Left kidney (tissue), 8 donors: ENCODE measurements at places on chromosomes 5 and 9.

GRCh38 chr5:150514708-150515211 is 6.8 kb downstream of the NDST1 start:
- DNase-seq, result no peak

DNA sequence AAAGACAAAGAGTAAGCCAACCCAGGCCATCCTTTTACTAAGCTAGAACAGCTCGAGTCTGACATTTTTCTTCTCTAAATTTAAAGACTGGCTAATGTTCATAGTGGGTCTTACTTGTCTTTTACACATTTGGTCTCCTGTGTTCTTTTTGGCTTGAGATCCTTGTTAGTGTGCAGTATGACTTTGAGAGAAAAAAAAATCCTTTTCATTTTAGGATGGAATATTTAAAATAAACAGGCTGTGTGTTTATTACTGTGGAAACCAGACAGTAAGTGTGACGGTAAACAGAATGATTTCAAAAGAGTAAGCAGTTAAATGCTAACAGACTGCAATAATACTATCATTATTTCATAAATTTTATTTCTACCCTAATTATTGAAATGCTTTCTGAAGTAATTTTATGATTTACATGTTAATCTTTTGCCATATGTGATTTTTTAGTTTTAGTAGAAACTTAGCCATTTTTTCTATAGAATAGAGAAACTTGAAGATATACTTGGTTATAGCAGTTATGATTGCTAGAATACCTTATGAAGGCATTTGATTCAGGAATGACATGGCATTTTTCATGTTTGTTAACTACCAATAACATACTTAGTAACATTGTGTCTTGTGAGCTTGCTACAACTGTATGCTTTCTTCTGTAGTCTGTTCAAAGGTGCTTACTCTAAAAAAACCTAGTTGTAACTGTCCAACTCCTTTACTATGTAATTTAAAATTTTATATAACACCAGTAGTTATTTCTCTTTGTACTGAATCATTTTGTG is 92.4 kb downstream of the XRCC4 start:
- DNase-seq, result no peak

DNA sequence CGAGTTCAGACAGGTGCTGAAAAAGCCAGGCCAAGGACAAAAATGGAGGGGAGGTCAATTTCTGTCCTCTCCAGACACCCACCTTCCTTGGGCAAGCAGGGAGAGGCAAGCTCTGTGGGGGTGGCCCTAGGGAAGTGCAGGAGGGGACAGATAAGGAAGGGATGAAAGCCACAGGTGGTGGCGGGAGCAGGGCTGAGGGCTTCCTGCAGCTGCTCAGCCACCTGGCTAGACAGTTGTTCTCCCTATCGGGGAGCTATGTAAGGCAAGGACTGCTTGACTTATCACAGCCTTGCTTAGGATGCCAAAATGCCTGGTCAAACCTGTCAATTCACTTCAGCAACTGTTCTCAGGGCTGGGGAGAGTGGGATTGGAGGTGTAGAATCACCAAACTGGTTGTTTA is 266.1 kb downstream of the ZSWIM6 start:
- no peak for DNase-seq

DNA sequence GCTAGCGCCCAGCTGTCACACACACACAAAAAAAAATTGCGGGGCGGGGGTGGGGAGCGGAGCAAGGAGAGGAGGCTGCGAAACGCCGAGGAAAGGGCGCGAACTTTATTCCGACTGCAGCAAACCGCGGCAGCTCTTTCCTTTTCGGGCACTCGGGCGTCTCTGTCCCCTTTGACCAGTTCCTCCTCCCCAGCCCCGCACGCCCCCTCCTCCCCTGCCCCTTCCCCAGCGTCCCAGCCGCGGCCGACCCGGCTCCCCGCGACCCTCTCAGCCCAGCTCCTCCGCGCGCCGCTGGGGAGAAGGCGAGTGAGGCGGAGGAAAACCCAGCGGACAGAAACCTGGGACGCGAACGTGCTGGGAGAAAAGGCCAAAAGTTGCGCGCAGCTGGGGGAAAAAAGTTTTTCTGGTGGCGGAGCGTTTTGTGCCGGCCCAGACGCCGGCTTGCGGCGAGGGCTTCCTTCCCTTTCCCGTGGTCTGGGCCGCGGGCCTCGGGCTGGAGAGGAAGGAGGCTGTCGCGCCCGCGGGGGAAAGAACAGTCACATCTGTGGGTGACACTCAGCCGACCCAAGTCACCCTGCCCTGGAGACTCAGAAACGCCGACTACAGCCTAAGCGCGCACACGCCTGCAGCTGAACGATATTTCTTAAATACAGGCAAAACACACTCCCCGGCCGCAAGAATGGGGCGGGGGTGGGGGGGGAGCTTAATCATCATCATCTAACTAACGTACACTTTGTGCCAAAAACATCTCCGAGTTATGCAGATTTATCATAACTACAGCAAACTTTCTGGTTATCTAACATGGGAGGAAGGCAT is 1.1 kb upstream of the BNC2 start:
- DNase-seq, result peak; percentile 52

DNA sequence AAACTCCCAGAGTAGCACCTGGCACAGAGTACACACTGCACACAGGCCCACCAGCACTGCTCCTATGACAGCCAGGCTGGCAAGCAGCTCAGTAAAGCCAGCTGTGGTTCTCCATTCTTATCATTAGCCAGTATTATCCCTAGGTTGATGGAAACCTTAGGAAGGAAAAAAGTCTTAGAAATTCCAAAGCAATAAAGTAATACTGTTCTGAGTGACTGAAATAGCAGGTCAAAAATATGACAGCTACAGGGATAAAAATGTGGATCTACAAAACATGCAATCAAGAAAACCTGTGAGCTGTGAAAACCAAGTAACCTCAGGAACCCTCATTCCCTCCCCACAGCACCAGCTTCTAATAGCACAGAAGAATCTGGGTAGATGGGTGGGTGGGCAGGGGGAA is 403.5 kb downstream of the SPOCK1 start:
- no peak for DNase-seq

GRCh38 chr9:137278721-137279711 is 1.5 kb downstream of the TOR4A start:
- no peak for DNase-seq

DNA sequence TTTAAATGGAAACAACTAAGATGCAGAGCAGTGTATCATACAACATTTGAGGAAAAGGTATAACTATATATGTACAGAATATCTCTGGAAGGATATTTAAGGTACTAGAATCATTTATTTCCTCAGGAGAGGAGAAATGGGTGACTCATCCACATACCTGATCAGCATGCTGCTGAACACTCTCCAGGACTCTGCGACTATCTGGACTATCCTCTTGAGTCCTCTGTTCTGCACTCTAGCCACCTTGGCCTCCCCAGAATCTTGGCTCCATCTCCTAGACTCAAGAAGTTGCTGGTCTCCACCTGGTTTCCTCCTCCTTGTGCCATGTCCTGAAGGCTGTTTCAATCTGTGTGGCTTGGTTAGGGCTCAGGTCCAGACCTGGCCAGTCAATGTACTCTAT is 8.8 kb upstream of the PRDM6 start:
- DNase-seq, result no peak
